ENCODE measurements at places on chromosomes 12 and 14.

DNA sequence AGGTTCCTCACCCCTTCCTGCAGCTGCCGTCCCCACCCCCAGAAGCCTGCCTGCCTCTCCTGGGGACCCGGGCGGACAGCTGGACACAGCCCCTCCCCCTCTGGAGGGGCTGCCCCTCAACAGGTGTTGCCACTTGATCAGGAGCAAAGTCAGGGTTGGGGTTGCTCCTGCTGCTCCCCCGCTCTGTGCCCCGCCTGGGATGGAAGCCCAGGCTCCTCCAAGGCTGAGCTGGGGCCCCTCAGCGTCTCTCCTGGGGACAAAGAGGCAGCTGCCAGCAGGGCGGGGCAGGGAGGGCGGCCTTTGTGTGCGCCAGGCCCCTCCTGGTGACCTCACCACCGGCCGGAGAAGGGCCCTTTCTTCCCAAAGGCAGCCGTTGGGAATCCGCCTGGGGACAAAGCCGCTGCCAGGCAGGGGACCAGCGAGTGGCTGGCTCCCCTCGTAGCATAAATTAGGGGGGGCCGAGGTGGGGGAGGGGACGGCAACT is 13.7 kb downstream of the TRMT61A start:
- DNase-seq: peak; percentile 94

- no peak for DNase-seq
Observed at GRCh38 chr14:89424241-89424640, 7.2 kb upstream of the FOXN3 start.

GRCh38 chr12:109247831-109248654 is 61.0 kb downstream of the FOXN4 start:
- DNase-seq: no peak

DNA sequence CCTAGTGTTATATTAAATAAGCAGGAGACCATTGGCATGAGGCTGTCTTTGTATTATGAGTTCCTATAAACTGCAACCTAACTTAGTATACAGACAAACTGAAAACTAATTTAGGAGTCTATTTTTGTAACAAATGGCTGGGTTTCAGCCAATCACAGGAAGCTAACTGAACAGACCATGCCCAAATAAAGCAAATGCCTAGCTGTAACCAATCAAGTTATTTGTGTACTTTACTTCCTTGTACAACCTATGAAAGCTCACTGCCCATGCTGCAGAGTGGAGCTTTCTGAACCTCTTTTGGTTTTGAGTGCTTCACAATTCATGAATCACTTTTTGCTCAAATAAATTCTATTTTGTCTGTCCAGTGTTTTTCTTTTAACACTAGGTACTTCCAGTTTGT is 41.6 kb downstream of the GUCY2C start:
- no peak for DNase-seq

GRCh38 chr12:28857369-28857768 is 291.7 kb upstream of the FAR2 start:
- DNase-seq: no peak

DNA sequence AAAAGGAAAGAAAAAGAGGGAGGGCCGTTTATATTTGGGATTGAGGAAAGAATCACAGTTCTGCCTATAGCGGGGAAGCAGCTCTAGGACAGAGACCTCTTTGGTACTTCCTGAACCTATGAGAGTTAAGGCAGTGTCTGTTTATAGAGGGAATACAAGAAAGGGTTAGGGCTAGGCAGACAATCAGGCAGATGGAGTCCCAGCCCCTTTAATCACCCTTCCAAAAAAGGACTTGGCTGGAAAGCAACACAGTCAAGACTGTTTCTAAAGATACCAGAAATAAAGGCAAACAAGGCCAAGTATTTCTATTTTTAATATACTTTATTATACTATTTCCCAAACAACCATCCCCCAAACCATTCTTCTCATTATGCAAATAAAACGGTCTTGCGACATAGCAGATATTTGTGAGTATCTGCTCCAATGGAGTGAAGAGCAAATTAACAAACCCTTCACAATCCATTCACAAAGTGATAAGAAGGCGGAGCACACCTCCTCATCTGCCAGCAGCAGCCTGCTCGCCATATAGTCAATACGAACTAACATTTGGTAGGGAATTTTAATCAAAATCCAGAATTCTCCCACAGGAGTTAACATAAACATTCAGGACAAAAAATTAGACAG is 697 bp upstream of the GRIP1 start:
- no peak for DNase-seq

DNA sequence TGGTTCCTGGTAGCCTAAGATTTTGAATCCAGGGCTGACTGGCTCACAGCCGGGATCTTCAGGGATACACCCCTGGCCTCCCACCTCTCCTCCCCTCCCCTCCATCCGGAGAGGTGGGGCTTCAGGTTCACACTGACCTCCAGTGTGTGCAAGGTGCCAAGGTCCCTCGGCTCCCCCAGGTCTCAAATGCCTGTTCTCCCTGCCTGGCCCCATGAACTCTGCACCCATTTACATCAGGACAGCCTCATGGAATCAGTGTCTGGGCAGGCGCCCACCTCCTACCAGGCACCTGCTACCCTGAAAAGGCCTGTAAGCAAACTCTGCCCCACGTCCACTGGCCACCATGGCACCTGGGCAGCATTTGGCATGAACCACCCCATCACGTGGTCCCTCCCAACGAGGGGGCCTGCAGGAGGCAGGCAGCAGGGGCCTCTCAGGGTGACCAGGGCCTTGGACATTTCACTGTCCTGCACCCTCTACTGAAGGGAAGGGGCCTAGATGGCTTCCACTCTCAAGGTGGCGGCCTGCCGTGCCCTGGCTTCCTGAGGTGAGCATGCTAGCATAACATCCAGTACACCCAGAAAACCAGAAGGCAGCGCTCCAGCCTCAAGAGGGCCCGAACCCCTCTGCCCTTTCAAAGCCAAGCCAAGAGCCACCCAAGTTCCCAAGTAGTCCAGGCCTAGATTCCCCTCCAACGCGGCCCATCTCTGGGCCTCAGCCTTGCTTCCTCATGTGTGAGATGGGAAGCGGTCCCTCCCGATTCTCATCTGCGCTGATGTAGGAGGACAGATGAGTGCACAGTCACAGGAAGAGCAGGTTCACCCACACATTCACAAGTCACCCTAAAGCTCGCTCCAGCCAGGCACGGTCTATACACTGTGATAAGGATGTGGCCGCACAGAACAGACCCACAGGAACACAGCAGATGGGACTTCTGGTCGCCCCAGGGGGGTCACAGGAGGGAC is 37.3 kb downstream of the CCDC85C start:
- DNase-seq: no peak

GRCh38 chr12:55957106-55957859 is 8.6 kb downstream of the PMEL start:
- DNase-seq: no peak

DNA sequence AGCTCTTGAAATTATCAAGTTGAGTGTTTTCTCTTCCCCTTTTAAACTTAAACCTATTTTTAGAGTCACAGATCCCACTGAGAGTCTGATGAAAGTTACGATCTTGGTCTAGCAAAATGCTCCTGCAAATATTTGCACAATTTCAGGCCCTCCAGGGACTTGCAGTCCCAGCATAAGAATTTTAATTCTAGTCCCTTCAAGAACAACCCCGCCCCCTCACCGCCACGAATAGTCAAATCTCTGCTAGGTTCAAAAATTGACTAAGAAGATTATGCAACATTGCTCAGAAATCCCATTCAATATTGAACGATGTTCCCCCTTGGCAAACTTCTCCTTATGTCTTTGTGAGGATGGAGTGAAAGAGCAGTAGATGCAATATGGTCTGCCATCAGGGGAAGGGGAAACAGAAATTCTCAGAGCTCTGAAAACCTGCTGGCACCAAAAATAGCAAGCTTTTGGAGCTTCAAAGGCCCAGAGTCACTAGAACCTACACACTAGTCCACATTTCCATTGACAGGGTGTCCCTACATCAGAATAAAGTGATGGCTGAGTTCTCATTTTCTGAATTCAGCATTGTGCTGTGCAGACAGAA is 127.5 kb upstream of the CCDC175 start:
- DNase-seq: no peak

GRCh38 chr12:104929977-104930376 is 28.1 kb downstream of the SLC41A2 start:
- DNase-seq: no peak

DNA sequence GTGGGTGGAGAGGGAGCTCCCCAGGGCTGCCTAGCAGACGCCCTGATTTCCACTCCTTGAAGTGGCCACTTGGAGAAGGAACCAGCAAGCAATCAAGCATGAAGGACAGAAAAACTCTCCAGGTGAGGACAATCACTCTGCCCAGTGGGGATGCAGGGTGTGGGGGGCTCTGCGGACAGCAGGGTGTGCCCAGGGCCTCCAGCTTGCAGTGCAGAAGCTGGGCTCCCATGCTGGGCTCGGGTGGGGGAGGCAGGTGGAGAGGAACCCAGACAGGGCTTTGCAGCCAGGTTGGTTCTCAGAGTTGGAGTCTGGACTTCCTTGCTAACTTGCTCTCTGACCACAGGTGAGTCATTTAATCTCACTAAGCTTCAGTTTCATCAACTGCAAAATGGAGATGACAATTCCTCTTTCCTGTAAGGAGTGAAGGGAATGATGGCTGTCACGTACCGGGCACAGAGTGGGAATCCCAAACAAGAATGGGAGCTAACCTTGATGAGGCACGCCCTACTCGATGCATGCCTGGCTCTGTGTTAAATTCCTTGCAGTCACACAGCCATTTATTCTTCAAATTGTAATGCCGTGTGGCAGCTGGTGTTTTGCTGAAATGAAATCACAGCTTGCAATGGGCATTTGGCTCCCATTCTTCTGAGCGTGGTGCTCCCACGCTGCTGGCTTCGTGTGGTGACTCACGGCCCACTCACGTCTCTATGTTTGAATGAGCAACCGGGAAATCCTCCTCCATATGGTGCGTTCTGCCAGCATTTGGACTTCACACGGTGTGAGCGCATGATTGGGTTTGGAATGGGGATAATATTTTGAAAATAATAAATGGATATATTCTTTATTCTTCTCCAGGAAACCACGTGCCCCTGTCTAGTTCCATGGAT is 75.2 kb downstream of the PRIMA1 start:
- DNase-seq: peak; percentile 61

GRCh38 chr12:3409662-3410061 is 81.3 kb upstream of the PRMT8 start:
- DNase-seq: no peak

DNA sequence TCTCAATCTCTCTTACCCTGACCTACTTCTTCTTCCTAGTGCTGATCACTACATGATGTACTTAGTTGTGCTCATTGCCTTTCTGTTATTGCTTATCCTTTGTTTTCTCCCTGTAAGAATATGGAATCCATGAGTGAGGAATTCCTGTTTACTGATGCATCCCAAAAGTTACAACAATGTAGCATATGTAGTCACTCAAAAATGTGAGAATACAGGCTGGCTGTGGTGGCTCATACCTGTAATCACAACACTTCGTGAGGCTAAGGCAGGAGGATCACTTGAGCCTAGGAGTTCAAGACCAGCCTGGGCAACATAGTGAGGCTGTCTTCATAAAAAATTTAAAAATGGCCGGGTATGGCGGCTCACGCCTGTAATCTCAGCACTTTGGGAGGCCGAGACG is 8.0 kb upstream of the WDR20 start:
- no peak for DNase-seq

- DNase-seq: peak; percentile 46
Observed at GRCh38 chr12:101823891-101824290, 6.9 kb downstream of the GNPTAB start.

- no peak for DNase-seq
Observed at GRCh38 chr12:127942981-127943380, 324.0 kb upstream of the TMEM132C start.

DNA sequence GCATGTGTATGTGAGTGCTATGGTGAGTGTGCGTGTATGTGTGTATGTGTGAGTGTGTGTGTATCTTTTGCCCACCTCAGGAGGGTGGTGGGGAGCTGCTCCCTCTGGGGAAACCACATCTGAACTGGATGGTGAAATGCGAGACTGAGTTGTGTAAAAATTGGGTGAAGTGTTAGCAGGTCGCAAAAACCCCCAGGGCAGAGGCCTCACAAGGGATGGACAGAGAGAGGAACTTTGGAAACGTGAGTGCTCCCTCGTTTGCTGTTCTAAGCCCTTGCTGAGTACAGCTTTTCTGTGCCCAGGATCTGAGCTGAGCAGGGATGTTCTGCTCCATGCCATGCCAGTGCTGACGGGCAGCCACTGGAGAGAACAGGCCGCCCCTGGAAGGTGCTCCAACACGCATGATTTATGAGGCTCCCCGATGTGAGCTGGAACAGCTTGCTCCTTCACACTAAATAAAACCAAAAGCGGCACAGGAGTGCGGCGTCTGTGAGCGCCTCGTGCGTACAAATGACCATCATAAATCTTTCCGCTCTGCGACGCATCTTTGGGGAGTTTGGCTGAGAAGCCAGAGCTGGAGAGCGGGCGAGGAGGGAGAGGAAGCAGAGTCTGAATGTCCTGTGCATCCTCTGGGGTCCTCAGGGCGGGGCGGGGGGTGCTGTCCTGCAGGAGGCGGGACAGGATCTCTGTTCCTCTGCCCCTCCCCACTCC is 14.1 kb upstream of the GALNT9 start:
- no peak for DNase-seq

GRCh38 chr12:112946236-112947000 is 8.1 kb downstream of the OAS3 start:
- no peak for DNase-seq

DNA sequence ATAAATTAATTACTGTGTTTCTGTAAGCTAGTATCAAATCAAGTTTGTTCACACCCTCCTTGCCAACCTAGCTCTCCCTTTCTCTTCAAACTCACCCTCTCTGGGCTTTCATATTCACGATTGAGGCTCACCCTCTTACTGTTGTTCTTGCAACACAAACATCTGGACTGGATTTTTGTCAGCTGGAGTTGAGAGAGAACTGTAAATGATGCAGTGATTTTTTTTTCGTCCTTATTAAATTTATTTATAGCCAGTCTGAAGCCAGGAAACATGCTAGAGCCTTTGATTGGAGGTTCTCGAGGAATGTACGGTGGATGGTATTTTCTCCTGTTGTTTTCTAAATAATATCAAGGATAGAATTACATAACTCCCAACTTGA is 485.1 kb downstream of the ZFP36L1 start:
- no peak for DNase-seq

DNA sequence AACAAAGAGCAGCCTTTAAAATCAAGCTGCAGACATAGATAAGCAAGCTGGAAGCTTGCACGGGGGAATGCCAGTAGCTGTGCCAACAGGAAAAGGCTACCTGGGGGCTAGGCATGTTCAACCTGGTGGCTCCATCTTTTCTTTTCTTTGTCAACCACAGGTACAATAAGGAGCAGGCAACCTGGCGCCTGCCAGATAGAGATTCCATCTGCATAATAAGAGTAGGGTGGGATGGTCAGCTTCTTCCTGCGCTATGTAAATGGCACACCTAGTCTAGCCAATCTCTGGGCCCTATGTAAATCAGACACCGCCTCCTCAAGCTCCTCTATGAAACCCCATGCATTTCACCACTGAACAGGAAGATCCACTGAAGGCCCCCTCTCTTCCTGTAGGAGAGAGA is 87.4 kb upstream of the PKP2 start:
- no peak for DNase-seq

DNA sequence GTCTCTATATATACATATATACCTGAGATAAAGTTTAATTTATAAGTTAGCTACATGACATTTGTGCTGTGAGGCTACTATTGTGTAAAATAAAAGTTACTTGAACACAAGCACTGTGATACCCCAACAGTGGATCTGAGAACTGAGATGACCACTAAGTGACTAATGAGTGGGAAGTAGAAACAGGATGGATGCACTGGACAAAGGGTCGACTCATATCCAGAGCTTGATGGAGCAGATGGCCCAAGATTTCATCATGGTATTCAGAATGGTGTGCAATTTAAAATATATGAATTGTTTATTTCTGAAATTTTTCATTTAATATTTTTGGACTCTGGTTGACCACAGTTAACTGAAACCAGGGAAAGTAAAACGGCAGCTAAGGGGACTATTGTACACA is 908.6 kb upstream of the MDGA2 start:
- no peak for DNase-seq

Measured in hippocampal formation (tissue), 2 donors.